ENCODE measurements at places on chromosomes 6 and 20.

GRCh38 chr6:47264775-47265184, 44.9 kb downstream of the TNFRSF21 start:
- no peak for DNase-seq

DNA sequence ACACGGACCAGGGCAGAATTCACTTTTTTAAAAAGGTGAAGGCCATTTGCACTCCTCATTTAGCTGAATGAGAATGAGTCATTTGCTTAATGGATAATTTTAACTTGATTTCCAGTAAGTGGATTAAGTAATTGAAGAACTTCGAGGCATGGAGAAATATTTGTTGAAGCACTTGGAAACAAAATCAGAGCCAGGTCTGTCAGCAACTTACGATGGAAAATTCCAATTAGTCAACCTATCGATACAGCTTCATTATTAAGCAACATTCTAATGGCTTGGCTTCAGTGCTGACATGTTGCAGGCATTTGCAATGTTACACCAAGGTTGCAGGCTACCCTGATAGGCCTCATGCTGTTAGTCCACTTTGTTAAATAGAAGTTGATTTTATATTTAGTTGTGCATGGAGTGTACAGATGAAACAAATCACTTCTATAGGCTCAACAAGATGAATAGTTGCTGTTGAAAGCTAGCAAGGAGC, 423.5 kb upstream of the SLC35B3 start:
- DNase-seq = no peak

DNA sequence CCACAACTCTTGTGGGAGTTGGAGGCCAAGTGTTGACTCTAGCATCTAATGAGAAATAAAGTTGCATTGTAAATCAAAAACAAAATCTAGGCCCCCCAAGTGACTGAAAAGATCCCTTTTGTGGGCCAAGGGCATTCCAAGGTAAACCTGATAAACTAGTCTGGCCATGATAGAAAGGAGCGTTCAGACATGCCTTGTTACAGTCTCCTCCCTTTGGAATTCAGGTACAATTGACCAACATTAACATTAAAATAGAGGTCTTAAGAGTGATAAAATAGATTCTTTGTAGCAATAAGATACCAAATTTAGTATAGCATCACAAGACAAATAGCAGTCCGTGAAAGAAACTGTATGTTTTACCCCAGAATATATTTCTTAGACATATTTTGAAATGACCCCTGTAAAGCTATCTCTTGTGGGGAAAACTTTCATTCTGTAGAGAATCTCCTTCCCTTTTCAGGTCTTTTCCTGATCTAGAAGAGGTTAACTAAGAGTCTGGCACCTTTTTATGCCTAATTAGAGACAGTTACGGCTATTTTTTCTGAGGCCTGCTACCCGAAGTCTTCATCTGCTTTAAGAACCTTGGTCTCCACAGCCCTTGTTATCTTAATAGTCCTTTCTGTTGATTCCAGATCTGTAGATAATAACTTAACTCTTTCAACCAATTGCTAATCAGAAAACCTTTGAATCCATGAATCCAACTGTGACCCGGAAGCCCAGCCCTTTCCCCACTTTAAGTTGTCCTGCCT, 495.4 kb upstream of the MMS22L start:
- no peak for DNase-seq

DNA sequence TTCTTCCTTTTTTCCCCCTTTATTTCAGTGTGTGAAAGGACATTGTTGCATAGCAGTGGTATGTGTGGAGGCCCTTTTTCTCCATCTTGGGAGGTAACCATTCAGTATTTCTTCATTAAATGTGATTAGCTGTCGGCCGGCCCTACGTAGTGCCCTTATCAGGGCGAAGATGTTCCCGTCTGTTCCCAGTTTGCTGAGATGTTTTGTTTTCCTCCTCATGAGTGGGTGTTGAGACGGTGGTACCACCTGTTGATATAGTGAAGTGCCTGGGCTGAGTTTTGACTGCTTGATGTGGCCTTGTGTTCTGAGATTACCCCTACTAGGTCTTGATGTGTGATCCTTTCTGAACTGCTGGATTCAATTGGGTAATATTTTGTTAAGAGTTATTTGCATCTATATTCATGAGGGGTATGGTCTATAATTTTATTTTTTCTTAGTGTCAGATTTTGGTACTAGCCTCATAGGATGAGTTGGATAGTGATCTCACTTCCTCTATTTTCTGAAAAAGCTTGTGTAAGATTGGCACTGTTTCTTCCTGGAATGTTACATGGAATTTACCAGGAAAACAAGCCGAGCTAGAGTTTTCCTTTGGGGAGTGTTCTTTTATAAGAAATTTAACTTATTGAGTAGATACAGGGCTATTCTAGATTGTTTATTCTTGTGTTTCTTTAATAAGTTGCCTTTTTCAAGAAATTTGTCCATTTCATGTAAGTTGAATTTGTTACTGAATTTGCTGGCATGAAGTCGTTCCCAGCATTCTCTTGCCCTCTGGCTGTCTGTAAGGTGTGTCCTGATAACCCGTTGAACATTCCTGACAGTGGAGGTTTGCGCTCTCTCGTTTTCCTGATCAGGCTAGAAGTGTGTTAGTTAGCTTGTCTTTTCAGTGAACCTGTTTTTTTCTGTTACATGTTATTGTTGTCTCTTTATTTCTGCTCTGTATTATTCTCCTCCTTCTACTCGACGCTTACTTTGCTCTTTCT, 4.3 kb downstream of the MTG2 start:
- DNase-seq = no peak

All from common myeloid progenitor, CD34-positive (primary cell).